ENCODE measurements at places on chromosomes 7 and 10. TPM values are rescaled to one million over a fixed set of nuclear protein-coding genes. Genes with fewer than 3 reads are reported as not detected.

CALHM3 gene
- total RNA-seq: not detected

- no peak for DNase-seq
- no peak overlapping the region for H3K27ac ChIP-seq
- peaks cover 21% of the 10 kb centered on the region for H3K4me1 ChIP-seq
- no peak overlapping the region for H3K4me3 ChIP-seq
Observed at GRCh38 chr10:112738606-112739591, 211.1 kb upstream of the TCF7L2 start.

- H3K27me3 ChIP-seq: no peaks in the 10 kb centered on the region
- no peak for DNase-seq
- no peaks in the 10 kb centered on the region for H3K4me1 ChIP-seq
- H3K27ac ChIP-seq: no peak overlapping the region
Observed at GRCh38 chr7:144384555-144385245, 18.8 kb downstream of the NOBOX start.

DNA sequence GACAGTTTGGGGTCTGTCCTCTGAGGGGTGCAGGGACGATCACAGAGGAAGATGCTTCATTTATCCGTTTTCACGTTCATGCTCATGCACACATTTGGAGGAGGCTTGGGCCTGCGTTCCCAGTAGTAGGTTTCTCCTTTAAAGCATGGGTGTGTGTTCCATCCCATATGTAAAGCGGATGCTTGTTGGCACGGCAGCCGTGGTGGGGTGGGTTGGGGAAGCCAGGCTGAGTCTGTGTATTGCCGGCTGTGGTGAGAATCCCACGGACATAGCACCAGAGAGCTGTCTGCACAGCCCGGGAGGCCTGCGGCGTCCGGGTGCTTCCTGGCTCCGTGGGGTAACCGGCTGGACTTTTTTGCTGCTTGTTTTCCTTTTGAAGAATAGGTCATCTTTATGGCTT is 440 bp downstream of the JAKMIP3 start:
- peak overlapping the region; percentile 55 for H3K4me3 ChIP-seq
- H3K27ac ChIP-seq: peak overlapping the region; percentile 81
- no peaks in the 10 kb centered on the region for H3K27me3 ChIP-seq
- no peaks in the 10 kb centered on the region for H3K36me3 ChIP-seq

NPFFR1 gene
- total RNA-seq: not detected

DNA sequence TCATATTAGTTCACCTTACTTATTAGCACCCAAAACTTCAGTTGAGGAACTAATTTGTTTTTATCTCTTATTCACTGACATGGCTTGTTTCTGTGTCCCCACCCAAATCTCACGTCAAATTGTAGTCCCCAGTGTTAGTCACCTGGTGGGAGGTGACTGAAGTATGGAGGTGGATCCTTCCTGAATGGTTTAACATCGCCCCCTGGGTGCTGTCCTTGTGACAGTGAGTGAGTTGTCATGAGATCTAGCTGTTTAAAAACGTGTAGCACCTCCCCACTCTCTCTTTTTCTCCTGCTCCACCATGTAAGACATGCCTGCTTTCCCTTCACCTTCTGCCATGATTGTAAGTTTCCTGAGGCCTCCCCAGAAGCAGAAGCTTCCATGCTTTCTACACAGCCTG is 75.0 kb upstream of the HECTD2 start:
- H3K27me3 ChIP-seq: no peaks in the 10 kb centered on the region
- H3K4me1 ChIP-seq: no peaks in the 10 kb centered on the region
- H3K27ac ChIP-seq: no peak overlapping the region
- H3K36me3 ChIP-seq: no peaks in the 10 kb centered on the region
- H3K4me3 ChIP-seq: no peak overlapping the region

GRCh38 chr7:137482466-137482865 is 138.9 kb upstream of the PTN start:
- H3K27ac ChIP-seq: no peak overlapping the region
- H3K27me3 ChIP-seq: no peaks in the 10 kb centered on the region
- no peak for DNase-seq
- H3K4me1 ChIP-seq: no peaks in the 10 kb centered on the region
- no peak overlapping the region for H3K4me3 ChIP-seq
- H3K36me3 ChIP-seq: no peaks in the 10 kb centered on the region

DNA sequence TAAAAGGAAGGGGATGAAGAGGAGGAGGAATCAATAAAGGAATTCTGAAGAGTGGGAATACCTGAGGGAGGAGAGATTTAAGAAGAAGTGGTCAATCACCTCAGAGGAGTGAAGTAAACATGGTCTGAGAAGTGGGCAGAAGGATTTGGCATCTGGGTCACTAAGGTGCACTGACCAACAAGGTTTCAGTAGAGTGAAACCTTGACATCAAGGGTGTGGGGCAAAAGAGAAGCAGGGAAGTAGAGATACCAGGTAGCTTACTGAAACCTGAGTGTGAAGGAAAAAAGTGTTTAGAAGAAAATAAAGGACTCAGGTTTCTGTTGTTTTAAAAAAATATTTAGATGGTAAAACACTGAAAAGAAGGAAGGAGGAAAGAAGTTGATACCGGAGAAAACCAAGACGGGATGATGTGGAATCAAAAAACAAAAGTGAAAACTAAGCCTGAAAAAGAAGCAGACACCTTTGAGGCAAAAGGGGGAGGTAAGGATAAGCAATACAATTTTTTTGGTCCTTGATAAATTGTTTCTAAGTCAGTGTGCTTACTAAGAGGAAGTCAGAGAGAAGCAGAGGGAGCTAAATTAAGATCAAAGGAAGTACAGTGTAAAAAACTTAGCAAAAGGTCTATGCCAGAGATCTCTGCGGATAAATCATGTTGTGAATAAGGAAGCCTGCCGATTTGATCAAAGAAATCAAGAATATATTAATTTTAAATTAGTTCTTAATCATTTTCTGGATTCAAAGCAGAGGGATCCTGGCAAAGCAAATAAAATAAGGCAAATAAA is 137.2 kb upstream of the GPR22 start:
- no peak for DNase-seq
- no peaks in the 10 kb centered on the region for H3K27me3 ChIP-seq
- no peak overlapping the region for H3K4me3 ChIP-seq
- no peak overlapping the region for H3K27ac ChIP-seq

COL1A2 gene
- 415 TPM for total RNA-seq

GRCh38 chr10:30827531-30828120 is 198.1 kb upstream of the LYZL2 start:
- no peak for DNase-seq
- no peak overlapping the region for H3K4me3 ChIP-seq
- H3K4me1 ChIP-seq: peaks cover 4% of the 10 kb centered on the region
- no peaks in the 10 kb centered on the region for H3K27me3 ChIP-seq
- H3K36me3 ChIP-seq: no peaks in the 10 kb centered on the region

VPS41 gene
- total RNA-seq: 33.2 TPM

- no peak overlapping the region for H3K27ac ChIP-seq
- H3K36me3 ChIP-seq: no peaks in the 10 kb centered on the region
- DNase-seq: no peak
- no peaks in the 10 kb centered on the region for H3K27me3 ChIP-seq
- no peaks in the 10 kb centered on the region for H3K4me1 ChIP-seq
- H3K4me3 ChIP-seq: no peak overlapping the region
Observed at GRCh38 chr7:16347827-16348192, 73.5 kb downstream of the CRPPA start.

DNA sequence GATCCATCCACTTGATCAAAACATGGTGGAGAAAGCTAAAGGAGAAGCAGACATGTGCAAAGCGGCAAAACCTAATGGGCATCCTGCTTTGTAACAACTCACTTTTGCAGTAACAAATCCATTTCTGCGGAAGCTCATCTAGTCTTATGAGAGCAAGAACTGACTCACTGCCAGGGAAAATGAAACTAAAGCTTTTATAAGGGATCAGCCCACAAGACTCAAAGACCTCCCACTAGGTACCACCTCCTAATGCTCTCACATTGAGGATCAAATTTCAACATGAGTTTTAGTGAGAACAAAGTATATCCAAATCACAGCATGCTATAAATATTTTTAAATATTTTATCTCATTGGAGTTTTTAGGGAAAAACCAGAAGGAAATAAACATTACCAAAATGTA is 120.1 kb upstream of the GNAI1 start:
- H3K27me3 ChIP-seq: no peaks in the 10 kb centered on the region
- H3K27ac ChIP-seq: no peak overlapping the region
- no peak overlapping the region for H3K4me3 ChIP-seq
- H3K36me3 ChIP-seq: no peaks in the 10 kb centered on the region
- DNase-seq: no peak
- H3K4me1 ChIP-seq: no peaks in the 10 kb centered on the region

GRCh38 chr10:126977216-126977615 is 72.0 kb downstream of the DOCK1 start:
- peaks cover 17% of the 10 kb centered on the region for H3K4me1 ChIP-seq
- DNase-seq: no peak
- peaks cover 47% of the 10 kb centered on the region for H3K36me3 ChIP-seq

DNA sequence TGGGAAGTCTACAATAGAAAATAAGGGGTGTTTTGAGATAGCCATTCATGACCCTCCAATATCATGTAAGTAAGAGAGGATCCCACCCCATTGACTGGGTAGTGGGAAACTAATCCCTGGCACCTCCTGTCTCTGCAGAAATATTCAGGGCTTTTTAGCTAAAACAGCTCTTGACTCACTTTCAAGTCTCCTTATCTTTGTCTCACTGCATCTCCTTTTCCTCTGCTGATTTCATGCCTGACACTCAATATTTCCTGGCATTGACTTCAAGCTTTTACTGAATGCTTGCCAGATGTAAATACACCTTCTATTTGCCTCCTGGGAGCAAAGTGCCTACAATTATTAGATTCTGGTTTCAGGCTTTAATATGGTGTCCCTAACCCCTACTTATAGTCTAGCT is 57.1 kb downstream of the CHRM2 start:
- no peaks in the 10 kb centered on the region for H3K36me3 ChIP-seq
- no peak overlapping the region for H3K27ac ChIP-seq
- no peak overlapping the region for H3K4me3 ChIP-seq

TYW1B gene
- 4.3 TPM for total RNA-seq

PDE6C gene
- not detected for total RNA-seq

DNA sequence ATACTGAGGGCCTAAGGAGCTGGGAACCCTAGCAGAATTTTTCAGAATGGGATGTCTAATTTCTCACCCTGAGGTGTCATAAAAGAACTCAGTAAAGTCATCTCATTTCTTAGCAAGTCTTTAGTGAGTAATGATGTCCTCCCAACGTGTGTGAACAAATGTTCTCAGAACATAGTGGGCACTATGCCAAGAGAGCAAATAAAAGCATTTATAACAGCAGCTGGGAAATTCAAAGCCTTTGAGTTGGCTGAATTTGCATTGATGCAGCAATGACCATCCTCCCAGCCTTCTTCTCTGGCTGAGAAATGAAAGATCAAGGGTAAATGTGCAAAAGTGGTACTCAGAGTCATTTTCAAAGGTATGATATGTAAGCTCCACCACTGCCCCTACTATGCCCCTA is 109.4 kb downstream of the FAM107B start:
- no peaks in the 10 kb centered on the region for H3K36me3 ChIP-seq
- DNase-seq: no peak
- H3K27me3 ChIP-seq: no peaks in the 10 kb centered on the region
- no peak overlapping the region for H3K27ac ChIP-seq
- peaks cover 14% of the 10 kb centered on the region for H3K4me1 ChIP-seq

FAM25C gene
- total RNA-seq: not detected

DNA sequence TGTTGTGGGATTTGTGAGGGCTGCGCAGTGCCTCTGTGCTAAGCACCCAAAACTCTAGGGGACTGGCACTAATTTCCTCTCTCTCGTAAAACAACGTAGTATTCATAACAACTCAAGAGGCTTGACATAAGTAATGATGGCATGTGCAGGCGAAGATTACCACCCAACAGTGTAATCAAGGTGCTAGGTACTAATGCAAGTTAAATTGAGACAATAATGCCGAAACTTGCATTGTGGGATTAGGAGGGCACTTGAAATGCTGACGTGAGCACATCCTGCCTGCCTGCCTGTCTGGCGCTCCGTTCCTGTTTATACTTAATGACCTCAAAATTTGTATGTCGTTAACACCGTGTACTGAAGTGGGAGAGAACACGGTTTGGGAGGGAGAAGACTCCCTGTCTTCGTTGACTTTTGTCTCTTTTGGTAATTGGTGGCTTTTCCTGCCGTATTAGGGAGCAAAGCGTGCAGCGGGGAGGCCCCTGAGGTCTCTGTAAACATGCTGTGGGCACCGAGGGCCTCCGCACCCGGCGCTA is 139.0 kb downstream of the MGMT start:
- no peak overlapping the region for H3K27ac ChIP-seq
- no peaks in the 10 kb centered on the region for H3K27me3 ChIP-seq
- H3K36me3 ChIP-seq: no peaks in the 10 kb centered on the region

ZDHHC4 gene
- 57.1 TPM for total RNA-seq

GRCh38 chr7:131294553-131294952 is 33.1 kb upstream of the MKLN1 start:
- DNase-seq: peak; percentile 82
- no peaks in the 10 kb centered on the region for H3K36me3 ChIP-seq
- H3K4me1 ChIP-seq: no peaks in the 10 kb centered on the region
- H3K27me3 ChIP-seq: no peaks in the 10 kb centered on the region

- peaks cover 20% of the 10 kb centered on the region for H3K4me1 ChIP-seq
- H3K36me3 ChIP-seq: no peaks in the 10 kb centered on the region
- peaks cover 14% of the 10 kb centered on the region for H3K27me3 ChIP-seq
- H3K4me3 ChIP-seq: peak overlapping the region; percentile 43
Observed at GRCh38 chr10:93600446-93601145, 439 bp downstream of the RBP4 start.

Data from esophagus muscularis mucosa (tissue), 4 donors.